ENCODE measurements at places on chromosomes 2 and 18.

- no peak for DNase-seq
These were observed 115.6 kb upstream of the GPC1 start for GRCh38 chr2:240319855-240320203.

GRCh38 chr2:201070948-201071478, 458 bp downstream of the HYCC2 start:
- DNase-seq, result peak; percentile 42

GRCh38 chr2:197803033-197803444, 1.4 kb upstream of the PLCL1 start:
- DNase-seq, result peak; percentile 52

DNA sequence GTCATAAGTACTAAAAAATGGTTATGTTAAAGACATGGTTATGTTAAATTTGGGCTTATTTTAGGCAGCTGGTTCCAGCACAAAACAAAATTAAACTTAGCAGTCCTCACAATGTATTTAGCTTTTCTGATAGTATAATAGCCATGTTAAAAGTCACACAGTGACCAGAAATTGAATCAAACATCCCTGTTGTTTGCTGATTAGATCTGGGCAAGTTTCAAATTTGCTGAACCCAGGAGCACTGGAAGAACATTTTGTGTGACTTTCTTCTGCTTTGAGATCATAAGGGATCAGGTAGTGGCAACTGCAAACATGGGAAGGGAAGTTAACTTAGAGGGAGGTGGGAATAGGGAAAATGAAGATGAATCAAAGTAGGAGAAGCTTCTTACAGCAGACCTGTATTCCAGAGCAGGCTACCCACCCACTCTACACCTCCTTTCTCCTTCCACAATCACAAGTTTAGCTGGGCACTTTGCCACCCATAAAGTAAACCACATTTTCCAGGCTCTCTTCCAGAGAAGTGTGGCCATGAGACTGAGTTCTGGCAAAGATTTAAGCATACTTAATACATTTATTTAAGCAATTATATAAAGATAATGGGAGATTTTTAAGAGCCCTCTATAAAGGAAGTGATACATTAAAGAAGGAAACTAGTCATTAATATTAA, 616.1 kb upstream of the LRATD1 start:
- DNase-seq, result no peak

DNA sequence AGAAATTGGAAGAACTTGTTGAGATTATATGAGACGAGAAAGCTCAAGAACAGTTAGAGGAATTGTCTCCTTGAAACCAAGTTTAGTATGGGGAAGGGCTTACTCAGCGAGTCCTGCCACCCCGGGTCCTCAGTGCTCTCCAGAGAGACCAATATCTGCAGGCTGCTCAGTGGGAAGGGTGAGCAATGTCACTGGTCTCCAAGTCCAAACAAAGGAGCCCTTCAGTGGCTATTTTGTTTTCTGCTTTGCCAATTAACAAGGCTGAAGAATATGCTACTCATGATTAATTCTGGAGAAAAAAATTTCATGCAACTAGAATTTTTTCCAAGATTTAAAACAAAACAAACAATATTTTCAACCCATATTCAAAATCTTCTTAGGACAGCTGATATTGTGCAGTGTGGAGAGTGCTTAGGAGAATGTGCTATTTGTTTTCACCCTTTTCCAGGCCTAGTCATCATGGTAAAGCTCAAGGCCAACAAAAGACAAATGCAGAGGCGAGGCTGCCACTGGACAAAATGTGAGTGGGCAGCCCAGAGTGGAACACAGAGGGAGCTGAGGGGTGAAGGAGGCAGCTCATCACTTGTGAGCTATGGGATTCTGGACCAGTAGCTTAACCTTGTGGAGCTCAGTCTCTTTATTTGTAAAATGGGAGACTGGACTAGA, 83.8 kb upstream of the TMEM17 start:
- no peak for DNase-seq

- DNase-seq, result no peak
These were observed 140.3 kb upstream of the FOSL2 start for GRCh38 chr2:28252311-28252710.

DNA sequence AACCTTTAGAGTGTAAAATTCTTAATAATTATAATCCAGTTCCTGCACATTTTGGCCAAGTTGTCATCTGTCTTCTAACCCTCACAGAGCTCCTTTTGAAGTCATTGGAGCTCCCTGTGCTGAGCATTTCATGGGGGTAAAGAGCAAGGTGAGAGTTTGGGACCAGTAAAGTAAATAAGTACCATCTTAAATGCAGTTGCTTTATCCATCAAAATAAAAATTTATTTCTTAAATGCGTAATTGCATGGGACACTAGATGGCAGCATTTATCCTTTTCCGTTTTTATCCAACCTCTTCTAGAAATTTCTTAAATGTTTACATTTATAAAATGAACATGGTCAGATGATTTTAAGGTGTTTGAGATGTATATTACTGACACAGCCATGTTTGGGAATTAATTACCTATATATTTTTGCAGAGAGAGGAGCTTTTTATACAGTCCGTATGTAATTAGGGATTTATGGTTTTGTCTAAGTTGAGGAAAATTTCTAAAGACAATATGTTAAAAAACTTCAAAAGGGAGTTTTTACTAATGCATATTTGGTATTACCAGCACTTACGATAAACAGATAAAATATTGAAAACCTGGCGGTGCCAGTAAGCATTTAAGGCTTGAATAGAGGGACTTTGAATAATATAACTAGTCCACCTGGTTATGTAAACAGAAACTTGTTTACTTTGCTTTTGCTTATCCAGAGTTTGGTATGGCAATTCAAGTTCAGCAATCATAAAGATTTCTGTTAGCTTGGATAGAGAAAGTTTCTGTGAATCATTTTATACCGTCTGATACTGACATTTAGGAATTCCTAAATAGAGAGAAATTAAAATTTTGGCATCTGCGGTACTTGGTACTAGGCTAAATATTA, 54.5 kb downstream of the ACSL3 start:
- no peak for DNase-seq

- DNase-seq, result no peak
These were observed 24.8 kb downstream of the SMAD4 start for GRCh38 chr18:51054764-51055163.

GRCh38 chr18:48915626-48916425, 34.9 kb downstream of the SMAD7 start:
- no peak for DNase-seq

- no peak for DNase-seq
These were observed 267.0 kb downstream of the NOL4 start for GRCh38 chr18:33957707-33958106.

DNA sequence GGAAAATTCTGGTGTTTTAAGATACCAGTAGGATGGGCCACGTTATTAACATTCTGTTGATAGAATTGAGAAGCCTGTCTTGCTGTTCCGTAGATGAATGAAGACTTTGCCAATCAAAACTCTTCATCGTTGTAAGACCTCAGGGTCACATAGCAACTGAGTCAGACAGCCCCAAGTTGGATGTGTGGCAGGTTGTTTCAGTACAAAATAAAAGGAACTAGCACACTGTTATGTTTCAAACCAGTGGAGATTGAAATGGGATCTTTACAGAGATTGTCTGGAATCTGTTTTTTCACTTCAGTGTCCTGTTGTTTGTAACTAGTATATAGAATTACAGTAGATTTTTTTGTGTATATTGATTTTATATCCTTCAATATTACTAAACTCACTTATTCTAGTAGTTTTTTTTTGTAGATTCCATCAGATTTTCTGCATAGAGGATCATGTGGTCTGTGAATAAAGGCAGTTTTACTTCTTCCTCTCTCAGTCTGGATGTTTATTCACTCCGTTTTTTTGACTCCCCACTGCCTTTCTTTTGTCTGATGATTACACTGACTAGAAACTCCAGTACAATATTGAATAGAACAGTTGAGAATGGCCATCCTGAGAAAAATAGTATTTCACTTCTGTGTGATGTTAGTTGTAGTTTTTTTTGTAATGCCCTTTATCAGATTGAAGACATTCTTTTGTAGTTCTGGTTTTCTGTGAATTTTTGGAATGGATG, 22.7 kb downstream of the EPC2 start:
- no peak for DNase-seq

DNA sequence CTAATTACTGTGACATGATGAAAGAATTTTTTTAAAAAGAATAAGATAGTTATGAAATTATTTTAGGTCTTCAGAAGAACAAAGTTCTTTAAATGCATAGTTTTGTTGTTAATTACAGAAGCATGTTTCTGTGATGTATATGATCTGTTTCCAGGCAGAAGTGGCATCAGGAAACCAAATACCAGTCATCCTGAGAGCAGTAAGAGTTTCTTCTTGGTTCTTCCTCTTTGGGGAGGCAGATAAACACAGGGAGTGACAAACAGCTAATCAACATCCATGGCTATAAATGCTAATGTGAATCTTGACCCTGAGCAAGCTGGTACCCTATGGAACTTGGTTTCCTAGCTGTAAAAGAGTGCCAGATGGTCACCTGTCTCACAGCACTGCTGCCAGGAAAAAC, 29.2 kb downstream of the WIPF1 start:
- no peak for DNase-seq

DNA sequence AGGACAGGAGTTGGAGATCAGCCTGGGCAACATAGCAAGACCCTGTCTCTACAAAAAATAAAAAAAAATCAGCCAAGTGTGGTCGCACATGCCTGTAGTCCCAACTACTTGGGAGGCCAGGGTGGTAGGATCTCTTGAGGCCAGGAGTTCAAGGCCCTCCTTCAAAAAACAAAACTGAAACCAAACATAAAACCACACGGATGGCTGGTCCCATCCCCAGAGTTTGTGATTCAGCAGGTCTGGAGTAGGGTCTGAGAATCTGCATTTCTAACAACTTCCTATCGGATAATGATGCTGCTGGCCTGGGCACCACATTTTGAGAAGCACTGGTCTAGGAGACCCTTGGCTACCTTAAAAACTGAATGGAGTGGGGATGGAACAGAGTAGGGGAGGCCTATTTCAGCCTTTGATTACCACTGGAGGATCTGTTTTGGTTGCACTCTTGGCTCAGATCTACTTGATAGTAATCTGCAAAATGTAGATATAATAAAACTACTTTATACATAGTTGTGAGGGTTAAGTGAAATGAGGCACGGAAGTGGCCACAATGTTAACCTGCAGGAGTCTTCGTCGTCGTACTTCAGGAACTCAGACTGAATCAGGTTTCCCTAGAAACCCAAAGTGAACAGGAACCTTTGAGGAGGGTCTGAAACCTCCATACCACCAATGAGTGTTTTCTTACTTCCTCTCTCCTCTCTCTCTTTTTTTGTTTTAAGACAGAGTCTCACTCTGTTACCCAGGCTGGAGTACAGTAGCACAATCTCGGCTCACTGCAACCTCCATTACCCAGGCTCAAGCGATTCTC, 25.5 kb upstream of the NFE2L2 start:
- no peak for DNase-seq

- DNase-seq, result no peak
These were observed 206.1 kb downstream of the ZFP36L2 start for GRCh38 chr2:43020296-43020695.

DNA sequence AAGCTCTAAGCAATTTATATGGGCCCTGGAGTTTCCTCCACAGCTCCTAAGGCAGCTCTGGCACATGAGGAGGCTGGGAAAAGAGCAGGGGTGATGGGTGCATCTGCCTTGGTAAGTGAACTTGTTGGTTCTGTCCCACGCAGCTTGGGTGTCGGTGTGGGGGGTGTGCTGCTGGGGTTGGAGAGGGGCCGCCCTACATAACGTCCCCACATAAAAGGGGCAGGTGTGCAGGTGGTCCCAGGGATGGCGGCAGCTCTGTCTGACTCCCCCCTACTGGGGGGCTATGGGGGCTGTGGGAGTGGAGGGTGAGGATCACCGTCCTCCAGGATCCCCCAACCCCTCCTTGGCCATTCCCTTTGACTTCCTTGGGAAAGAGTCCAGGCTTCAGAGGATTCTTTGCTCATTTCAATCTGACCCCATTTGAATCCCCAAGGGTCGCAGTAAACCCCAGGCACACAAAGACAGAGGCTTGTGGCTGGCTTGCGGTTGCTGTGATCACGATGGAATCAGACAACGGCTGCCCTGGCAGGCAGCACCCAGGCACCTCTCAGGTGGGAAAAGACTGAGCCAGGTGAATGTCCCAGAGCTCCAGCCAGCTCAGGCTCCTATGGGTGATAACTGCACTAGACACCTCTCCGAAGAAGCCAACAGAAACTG, 34.5 kb upstream of the CD8A start:
- DNase-seq, result no peak

DNA sequence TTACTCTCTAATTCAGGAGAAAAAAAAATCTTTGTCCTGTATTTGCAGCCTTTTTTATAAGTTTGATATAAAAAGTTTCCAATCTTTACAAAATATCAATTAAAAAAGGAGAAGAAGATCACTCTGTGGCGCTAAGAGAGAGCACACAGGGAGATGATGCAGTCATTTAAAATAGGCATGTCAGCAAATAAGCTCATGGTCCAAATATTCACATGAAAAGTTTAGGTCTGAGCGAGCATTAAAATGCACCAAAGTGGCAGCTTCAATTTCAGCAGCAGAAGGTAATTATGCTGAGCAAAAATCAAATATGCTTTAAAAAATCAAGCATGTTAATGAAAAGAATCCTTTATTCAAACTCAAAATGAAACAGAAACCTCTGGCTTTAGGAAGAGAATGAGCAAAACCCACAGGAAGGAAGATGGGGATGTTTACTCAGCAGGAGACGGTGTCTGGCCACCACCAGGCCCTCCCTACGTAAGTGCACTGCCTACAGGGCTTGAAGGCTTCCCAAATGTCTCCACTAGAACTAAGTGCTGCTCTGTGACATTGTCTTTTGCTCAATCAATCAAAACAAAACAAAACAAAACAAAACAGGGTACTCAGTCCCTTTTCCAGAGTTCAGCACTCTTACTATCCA, 120.4 kb downstream of the L3MBTL4 start:
- no peak for DNase-seq

GRCh38 chr2:200042102-200042735, 86.8 kb downstream of the MAIP1 start:
- DNase-seq, result peak; percentile 13

GRCh38 chr2:106272216-106272807, 78.2 kb upstream of the UXS1 start:
- DNase-seq, result no peak

- DNase-seq, result no peak
These were observed 53.9 kb downstream of the ANKRD44 start for GRCh38 chr2:197256547-197257170.

DNA sequence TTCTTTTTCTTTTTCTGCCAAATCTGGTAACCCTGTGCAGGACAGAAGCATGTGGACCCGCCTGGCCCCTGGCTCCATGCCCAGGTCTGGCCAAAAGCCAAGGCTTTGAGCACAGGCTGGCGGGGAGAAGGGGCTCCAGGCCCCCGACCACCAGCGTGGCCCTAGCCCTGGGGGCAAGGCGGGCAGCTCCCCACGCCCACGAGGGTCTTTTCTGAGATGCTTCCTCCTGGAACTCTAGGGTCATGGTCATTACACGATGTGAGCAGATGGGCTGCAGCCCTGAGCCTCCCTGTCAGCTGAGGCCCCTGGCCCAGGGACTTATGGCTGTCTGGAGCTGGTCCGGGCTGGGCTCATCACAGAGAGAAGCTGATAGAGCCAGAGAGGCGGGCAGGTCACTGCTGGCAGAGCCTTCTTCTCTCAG, 5.7 kb upstream of the OTOS start:
- no peak for DNase-seq

GRCh38 chr2:33354981-33355380, 121.5 kb upstream of the RASGRP3 start:
- no peak for DNase-seq

GRCh38 chr18:12334366-12334808, 26.3 kb downstream of the TUBB6 start:
- DNase-seq, result no peak
